ENCODE measurements at places on chromosomes 4 and X.

DNA sequence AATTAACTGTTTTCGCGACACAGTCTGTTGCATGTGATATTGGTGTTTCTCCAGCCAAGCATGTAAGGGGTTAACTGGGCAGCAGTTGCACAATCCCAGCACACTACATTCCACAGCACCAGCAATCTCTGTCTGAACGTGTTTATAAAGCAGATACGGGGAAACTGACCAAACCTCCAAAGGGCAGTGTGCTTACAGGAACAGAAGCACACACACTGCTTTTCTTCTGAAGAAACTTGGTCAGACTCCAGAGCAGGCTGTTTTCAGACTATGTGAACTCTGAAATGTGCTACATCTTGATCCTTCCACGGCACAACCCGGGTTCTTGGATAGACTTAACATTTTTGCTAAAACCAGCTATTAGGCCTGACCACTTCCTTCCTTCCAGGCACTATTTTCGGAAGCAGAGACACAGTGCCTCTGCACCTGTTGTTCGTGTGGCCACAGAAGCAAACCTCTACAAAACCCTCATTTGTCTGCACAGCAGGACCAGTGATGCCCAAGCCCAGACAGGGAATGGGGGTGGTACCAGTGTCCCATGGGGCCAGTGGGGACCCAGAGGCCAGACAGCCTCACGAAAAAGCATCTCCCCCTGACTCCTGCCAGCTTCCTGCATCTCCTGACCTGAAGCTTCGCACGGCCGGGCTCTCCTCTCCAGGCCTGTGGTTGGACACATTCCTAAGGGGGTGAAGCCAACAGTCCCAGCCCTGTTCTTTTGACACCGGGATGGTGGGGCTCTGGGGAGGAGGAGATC is 90.1 kb downstream of the IRF2 start:
- peak; percentile 19 for DNase-seq

DNA sequence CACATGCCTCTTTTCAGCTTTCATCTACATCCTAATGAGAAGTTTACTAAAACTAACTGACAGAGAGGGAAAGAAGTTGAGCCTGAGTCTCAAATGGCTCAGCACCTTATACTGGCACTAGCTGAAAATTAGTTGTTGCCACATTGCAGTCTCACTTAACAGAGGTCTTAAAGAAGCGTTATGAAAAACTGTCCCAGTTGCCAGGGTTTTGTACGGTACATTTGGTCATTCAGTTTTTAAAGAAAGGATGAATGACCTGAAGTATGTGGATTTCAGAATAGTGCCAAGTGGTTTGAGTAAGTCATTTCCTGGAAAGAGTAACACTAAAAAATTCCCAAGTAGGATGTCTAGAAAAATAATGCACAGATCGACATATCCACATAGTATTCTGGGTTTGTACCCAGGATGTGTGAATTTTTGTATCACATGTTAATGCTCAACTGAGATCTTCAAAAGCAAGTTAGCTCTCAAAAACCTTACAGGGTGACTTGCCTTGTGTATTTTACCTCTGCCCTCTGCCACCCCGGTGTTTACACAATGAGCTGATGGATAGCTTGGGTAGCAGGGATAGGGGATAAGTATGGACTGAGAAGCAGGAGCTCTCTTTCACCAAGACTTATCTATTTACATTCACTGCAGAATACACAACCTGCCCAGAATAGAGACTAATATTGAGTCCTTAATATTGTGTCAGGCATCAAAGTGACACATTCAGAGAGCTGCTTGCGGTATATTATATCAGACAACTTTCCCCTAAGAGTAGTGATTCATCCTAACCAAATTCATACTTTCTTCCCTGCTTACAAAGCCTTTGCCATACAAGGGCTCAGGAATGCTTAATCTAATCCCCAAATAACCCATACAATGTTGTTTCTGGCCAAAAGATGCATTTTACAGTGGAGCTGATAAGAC is 1075.7 kb upstream of the PABPC4L start:
- no peak for DNase-seq

GRCh38 chr4:153294631-153295030 is 49.9 kb upstream of the MND1 start:
- DNase-seq: no peak

GRCh38 chr4:3655963-3656362 is 110.2 kb upstream of the ADRA2C start:
- DNase-seq: no peak

DNA sequence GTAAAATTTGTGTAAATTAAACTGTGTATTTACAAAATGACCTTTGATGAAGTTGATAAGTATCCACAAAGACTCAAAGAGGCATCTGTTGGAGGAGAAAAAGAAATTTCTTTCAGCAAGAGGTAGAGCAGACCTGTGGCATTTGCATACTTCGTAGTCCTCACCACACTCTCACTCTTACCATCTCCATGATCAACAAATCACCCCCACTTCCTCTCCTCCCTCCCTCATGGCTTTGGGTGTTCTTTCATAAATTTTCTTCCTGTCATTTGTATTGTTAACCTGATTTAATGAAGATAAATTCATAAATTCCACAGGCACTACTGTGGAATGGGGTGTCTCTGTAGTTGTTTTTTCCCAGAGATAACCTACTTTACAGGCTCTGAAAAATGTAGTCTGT is 366.5 kb downstream of the ZNF674 start:
- no peak for DNase-seq

- DNase-seq: no peak
These were observed 196.5 kb downstream of the RELL1 start for GRCh38 chr4:37489697-37490096.

DNA sequence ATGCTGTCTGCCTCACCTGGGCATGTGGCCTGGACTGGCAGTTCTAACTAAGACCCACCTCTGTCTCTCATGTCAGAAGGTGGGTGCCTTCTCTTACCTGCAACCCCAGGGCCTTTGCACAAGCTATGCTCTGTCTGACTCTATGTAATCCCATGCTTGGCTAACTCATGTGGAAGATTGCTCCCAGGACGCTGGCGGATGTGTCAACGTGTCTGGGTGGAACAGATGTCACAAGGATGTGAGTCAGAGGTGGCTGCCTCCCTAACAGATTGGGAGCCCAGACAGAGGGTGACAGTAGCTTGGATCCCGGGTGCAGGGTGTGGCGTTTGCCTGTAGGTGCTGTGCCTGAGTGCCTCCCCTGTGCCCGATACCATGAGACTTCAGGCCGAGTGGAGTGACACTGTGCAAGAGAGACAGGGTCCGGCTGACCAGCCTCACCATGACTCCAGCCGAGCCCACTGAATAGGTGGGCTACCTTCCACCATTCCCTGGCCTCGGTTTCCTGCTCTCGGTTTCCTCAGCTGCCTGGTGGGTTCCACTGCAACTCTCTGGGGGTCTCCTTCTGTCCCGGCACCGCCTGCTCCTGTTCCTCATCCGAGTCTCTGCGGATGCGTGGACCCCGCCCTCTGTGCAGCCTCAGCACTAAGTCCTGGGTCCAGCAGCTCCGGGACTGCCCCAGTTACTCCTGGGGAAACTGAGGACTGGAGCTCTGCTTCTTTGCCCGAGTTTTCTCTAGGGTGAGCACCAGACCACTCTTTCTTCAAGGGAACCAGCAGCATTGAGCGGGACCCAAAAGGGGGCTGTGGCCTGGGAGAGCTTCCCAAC is 11.0 kb downstream of the SH3BP2 start:
- DNase-seq: no peak

DNA sequence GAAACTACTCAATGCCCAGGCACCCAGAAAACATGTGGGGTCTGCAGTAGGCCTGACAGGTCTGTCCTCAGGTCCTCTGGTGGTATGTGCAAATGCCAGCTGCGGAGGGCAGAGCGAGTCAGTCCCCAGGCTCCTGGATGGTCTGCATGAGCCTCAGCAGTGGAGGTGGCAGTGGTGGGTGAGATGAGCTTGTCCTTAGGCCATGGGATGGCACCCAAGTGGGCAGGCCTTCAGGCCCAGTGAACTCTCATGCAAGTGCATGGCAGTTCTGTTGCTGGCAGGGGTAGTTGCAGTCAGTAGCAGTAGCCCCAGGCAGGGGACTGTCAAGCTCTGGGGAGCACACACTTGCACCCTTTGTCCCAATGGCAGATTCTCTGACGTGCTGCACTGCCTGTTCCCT is 106.3 kb upstream of the ANXA10 start:
- no peak for DNase-seq

- DNase-seq: no peak
These were observed 1312.6 kb downstream of the PCDH18 start for GRCh38 chr4:136219592-136220125.

DNA sequence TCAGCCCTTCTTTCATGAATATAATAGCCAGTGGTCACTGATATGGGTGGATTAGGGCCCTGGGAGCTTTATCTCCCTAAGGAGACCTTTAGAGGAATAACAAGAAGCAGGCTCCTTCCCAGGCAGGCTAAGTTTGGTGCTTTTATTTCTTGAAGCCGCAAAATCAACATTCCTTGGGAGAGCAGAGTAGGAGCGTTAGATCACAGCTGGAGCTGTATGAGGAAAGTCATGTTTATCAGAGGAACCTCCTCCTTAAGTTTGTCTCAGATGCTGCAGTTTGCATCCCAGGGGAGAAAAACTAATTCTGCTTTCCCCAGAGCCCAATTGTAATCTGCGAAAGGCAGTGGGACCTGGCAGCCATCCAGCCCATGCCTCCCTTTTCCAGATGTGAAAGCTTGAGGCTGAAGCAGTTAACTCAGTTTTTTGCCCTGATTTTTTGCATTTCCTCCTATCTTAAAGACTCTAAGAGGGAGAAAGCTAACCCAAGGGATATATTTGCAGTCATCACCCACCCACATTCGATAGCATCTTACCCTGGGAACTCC is 186.0 kb upstream of the FRMPD4 start:
- no peak for DNase-seq

GRCh38 chrX:19121898-19122640 is at the start of gene ADGRG2:
Gene ADGRG2, minus strand, starts transcription at chrX:19122468. Its CDS starts 53,634 bp downstream, at chrX:19068834.
- DNase-seq: no peak

DNA sequence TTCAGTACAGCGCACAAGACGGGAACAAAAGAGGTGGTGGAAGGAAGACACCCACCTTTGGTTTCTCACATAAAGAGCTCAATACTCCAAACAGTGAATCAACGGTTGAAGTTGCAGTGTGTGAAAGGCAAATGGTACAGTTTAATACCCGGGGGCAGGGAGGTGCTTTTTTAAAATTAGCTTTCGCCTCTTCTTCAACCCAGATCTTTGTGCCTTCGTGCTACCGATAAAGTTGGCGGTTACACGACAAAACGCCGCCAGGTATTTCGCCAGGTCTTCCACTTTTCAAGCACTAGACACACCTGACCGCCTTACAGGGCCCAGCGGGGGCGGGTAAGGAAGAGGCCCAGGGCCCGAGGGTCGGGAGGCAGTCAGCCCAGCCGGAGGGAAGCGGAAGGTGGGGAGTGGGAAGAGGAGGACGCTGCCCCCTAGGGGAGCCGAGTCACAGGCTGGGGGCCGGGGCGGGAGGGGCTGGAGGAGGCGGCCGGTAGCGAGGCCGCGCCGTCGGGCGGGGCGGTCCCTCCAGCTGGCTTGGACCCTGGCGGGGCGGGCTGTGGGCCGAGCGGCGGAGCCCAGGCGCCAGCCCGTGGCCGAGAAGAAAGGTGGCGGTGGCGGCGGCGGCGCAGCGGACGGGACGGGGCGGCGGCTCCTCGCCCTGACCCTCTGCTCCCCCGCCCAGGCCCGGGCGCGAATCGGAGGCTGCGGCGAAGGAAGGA is 16.0 kb downstream of the UTP3 start:
- DNase-seq: peak; percentile 54

DNA sequence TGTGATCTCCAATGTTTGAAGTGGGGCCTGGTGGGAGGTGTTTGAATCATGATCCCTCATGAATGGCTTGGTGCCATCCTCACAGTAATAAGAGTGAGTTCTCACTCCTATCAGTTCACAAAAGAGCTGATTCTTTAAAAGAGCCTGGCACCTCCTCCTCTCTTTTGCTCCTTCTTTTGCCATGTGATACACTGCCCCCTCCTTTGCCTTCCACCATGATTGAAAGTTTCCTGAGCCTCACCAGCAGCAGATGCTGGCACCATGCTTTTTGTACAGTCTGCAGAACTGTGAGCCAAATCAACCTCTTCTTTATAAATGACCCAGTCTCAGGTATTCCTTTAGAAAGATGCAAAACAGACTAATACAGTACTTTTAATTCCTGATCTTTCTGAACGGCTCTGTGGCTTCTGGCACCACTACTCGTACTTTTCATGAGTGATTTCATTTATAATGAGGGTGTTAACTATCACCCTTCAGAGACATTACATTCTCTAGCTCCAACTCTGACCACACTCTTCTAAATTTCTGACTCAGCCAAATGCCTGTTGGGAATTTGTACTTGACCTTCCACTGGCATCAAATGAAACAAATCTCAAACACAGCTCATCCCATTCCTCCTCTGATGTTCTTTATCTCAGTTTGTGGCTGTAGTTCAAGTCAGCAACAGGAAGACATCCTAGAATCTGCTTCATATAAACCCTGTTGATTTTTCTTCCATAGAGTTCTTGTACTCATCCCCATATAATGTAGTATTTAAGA is 4.2 kb downstream of the UFSP2 start:
- DNase-seq: no peak

- no peak for DNase-seq
These were observed 64.5 kb upstream of the PRSS12 start for GRCh38 chr4:118417325-118417724.

DNA sequence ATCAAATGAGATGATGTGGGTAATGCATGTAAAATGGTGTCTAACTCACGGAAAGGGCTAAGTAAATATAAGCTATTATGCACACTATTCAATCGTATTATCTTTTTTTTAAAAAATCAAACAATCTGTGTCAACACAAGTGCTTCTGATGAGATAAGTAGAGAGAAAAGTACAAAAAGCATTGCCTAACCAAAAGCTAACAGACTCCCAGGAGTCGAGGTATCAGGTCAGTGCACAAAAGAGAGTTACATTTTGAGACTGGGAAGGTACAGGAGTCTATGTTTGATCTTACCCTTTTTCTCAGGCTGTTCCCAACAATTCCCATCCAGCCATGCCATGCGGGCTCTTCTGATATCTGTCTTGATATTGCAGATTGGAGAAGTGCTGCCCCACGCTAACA is 203.3 kb upstream of the ZIC3 start:
- DNase-seq: no peak

DNA sequence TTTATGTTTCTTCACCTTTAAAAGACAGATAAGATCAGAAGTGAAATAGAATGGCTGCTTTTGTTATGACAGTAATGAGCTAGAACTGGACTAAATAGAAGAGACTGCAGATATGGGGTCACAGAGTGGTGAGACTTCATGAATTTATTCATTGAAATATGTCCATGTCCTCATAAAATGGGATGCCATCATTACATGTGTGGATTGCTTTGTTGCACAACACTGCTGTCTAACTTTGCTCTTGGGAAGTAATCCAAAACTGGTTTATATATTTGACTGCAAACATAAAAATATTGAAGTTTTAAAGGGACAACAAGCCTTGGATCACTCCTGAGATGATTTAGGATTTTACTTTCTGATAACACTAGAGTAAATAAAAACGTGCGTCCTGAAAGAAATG is 209.2 kb upstream of the FAT4 start:
- DNase-seq: no peak

DNA sequence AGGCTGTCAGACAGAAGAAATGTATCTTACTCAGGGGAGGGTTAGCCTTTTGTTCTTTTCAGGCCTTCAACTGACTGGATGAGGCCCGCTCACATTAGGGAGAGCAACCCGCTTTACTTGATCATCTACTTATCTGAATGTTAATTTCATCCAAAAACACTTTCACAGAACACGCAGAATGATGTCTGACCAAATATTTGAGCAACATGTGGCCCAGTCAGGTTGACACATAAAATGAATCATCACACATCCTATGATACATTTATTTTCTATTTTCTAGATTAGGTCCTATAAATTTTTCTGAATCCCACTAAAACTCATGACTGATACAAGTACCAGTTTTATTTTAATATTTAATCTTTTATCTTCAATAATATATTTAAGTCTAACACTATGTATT is 260.3 kb downstream of the IL15 start:
- no peak for DNase-seq

All from activated naive CD8-positive, alpha-beta T cell treated with anti-CD3 and anti-CD28 coated beads for 36 hours (primary cell).